ENCODE measurements at places on chromosomes 5 and 9. TPM values are rescaled to one million over a fixed set of nuclear protein-coding genes. Genes with fewer than 3 reads are reported as not detected.

GRCh38 chr5:168457542-168457941 is 28.7 kb upstream of the RARS1 start:
- H3K27me3 ChIP-seq = no peaks in the 10 kb centered on the region
- ATAC-seq = no peak
- H3K36me3 ChIP-seq = peaks cover 17% of the 10 kb centered on the region
- H3K27ac ChIP-seq = no peak overlapping the region
- H3K4me1 ChIP-seq = no peaks in the 10 kb centered on the region
- H3K4me3 ChIP-seq = no peak overlapping the region

- H3K36me3 ChIP-seq = peaks cover 38% of the 10 kb centered on the region
- ATAC-seq = no peak
- no peaks in the 10 kb centered on the region for H3K27me3 ChIP-seq
- no peak overlapping the region for H3K4me3 ChIP-seq
Observed at GRCh38 chr9:136940526-136941230, 3.9 kb downstream of the FBXW5 start.

DNA sequence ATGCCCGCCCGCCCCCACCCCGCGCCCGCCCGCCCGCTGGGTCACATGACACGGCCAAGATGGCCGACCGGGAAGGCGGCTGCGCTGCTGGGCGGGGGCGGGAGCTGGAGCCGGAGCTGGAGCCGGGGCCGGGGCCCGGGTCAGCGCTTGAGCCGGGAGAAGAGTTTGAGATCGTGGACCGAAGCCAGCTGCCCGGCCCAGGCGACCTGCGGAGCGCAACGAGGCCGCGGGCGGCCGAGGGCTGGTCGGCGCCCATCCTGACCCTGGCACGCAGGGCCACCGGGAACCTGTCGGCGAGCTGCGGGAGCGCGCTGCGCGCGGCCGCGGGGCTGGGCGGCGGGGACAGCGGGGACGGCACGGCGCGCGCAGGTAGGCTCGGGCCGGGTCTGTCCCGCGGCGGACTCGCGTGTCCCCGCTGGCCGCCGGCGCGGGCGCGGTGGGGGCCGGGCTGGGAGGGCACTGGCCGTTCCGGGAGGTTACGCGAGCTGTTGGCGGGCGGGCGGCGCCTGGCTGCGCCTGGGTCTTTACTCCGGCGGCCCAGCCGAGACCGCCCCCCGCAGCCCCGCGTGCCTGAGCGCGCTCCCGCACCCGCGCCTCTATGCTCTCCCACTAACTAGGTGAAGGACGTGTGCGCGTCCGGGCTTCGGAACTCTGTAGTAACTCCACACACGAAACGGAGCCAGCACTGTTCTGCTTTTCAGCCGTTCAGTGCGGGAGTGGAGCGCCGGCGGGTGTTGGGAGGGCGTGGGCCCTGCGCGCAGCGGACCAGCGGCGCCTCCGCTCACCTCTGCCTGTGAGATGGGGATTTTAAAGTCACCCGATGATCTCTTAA is at the start of gene RUFY1:
TSS of gene RUFY1 (plus strand) at position 44 of the 832 bp plus-strand sequence. CDS start at position 60, 16 bp downstream.
- H3K4me3 ChIP-seq = peak within 1 kb of the TSS; percentile 96
- H3K27me3 ChIP-seq = no peaks in the 10 kb centered on the region
- H3K4me1 ChIP-seq = peaks cover 11% of the 10 kb centered on the region
- ATAC-seq = peak; percentile 81

The TLE1 gene
- 0.97 TPM for total RNA-seq

- H3K27ac ChIP-seq = no peak overlapping the region
- no peak overlapping the region for H3K4me3 ChIP-seq
- H3K4me1 ChIP-seq = no peaks in the 10 kb centered on the region
- H3K27me3 ChIP-seq = no peaks in the 10 kb centered on the region
- no peak for ATAC-seq
Observed at GRCh38 chr9:28407351-28407750, 834.1 kb upstream of the C9orf72 start.

GRCh38 chr5:119315516-119315949 is 40.3 kb upstream of the TNFAIP8 start:
- H3K4me3 ChIP-seq = peak overlapping the region; percentile 77
- ATAC-seq = peak; percentile 71
- H3K27ac ChIP-seq = peak overlapping the region; percentile 93
- H3K36me3 ChIP-seq = peaks cover 66% of the 10 kb centered on the region

DNA sequence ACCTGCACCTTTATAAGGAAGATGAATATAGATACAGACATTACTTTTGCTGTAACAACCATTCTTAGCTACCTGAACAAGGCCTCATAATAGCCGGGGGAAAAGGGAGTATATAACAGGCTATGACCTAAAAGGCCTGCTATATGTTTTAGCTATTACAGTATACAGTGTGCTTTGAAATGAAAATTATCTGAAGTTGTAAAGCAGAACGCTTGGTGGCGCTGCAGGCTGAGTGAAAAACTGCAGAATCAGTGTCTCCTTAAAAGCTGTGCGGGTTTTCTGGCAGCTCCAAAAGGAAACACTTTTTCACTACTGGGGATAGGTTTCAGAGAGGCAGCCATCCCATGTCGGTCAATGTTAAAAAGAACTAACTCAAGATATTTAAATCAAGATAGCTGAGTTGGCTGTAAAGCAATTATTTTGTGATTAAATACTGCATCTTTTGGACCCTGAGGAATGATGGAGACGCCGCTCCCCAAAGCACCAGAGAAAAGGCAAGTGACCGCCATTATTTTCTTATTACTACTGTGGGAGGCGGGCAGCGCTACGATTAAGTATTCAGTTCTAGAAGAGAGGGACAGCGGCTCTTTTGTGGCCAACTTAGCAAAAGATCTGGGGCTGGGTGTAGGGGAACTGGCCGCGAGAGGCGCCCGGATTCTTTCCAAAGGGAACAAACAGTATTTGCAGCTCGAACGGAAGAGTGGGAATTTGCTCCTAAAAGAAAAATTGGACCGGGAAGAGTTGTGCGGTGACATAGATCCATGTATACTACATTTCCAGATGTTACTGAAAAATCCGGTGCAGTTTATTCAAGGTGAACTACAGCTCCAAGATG is 5.9 kb downstream of the PCDHB6 start:
- no peak for ATAC-seq
- peaks cover 41% of the 10 kb centered on the region for H3K27me3 ChIP-seq
- H3K4me1 ChIP-seq = no peaks in the 10 kb centered on the region
- no peaks in the 10 kb centered on the region for H3K36me3 ChIP-seq

DNA sequence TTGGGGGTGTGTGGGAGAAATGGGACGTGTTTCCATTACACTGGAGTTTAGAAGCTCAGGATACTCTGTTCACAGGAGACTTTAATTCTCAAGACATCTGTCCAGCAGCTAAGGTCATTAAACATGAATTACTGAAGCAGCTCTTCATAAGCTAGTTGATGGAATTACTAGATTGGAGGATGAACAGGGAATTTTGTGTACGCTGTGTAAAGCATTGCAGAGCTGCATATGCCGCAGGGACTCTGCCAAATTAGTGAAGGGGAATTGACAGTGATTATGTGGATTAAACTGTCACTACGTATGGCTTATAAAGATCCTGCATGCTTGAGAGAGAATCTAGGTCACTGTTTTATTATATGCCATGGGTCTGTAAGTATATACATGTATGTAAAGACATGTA is 177.5 kb upstream of the TBC1D2 start:
- H3K36me3 ChIP-seq = no peaks in the 10 kb centered on the region
- H3K27me3 ChIP-seq = peaks cover 6% of the 10 kb centered on the region
- no peak overlapping the region for H3K4me3 ChIP-seq
- H3K27ac ChIP-seq = no peak overlapping the region
- H3K4me1 ChIP-seq = no peaks in the 10 kb centered on the region

GRCh38 chr5:167152561-167152960 is 1138.9 kb upstream of the WWC1 start:
- no peaks in the 10 kb centered on the region for H3K36me3 ChIP-seq
- ATAC-seq = no peak
- H3K27me3 ChIP-seq = no peaks in the 10 kb centered on the region
- H3K27ac ChIP-seq = no peak overlapping the region

The ORM2 gene
- not detected for total RNA-seq

The FOXD4L3 gene
- 0.16 TPM for total RNA-seq

DNA sequence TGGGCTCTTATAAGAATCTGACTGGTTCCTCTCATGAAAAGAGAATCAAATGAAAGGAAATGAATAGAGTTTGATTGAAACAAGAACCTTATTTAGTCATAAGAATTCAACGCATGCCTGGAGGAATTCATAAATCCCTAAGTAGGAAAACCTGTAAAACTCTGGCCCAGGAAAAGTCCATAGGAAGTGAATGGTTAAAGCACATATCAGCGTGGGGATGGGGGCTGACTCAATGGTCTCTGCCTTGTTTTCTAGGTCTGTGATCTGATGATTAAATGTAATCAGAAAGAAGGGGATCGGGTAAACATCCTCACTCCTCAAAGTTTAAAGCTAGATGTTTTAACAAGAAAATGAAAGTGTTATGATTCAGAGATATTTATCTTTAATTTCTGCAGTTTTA is 759.4 kb upstream of the C9orf72 start:
- H3K27ac ChIP-seq = no peak overlapping the region
- no peaks in the 10 kb centered on the region for H3K4me1 ChIP-seq
- H3K27me3 ChIP-seq = no peaks in the 10 kb centered on the region
- H3K4me3 ChIP-seq = no peak overlapping the region
- no peak for ATAC-seq

DNA sequence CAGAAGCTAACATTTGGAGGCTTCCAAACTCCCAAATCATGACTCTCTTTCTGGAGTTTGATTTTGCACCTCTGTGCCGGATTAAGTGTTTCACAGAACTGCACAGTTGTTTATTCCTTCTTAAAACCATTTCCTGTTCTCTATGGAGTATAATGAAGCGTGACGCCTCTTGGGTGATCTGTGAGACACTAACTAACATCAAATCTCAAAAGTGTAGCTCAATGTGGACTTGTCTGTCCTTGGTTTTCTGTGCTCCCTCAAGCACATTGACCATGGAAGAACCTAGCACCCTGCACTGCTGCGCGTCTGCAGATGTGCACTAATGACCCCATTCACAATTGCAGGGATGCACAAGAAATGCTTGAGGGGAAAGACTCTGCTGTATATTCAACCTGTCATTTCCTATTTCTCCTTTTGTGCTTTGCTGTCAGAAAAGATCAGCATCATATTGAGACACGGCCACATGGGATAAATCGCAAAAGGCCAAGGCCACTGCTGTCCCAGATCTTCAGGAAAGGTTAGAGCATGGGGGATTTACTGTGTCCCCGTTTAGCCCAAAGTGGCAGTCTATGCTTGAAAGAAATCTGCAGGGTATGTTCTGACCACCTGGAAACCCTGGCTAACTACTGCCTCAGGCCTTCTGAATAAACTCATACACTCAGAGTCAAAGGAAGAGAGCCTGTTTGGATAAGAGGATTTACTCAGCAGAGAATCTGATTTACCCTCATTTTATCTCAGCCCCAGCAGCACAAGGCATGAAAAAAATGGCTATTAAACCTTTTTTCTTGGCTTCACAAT is 109.6 kb downstream of the BAAT start:
- no peaks in the 10 kb centered on the region for H3K36me3 ChIP-seq
- no peak for ATAC-seq
- peaks cover 26% of the 10 kb centered on the region for H3K27me3 ChIP-seq

DNA sequence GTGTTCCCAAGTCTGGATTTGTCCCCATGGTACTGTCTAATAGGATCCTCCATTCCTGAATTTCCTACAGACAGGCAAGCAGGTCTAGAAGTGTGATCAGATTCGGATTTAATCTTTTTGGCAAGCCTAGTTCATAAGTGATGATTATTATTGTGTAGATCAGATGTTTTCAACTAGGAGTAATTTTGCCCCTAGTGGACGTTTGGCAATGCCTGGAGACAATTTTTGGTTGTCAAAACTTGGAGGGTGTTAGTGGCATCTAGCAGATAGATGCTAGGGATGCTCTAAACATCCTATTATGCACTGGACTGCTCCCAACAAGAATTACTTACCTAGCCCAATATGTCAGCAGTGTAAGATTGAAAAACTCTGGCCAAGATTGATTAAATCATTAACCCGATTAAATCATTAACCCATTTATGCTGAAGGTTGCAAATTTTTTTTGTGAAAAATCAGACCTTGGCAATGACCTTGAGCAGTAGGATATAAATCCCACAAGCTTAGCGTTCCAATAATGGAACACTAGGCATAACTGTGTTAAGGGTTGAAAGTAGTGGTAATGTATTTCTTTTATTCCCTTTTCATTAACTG is 28.2 kb downstream of the TCERG1 start:
- peaks cover 94% of the 10 kb centered on the region for H3K36me3 ChIP-seq
- no peak for ATAC-seq
- H3K4me1 ChIP-seq = no peaks in the 10 kb centered on the region

The ZNF618 gene
- total RNA-seq = not detected

The SCGB3A2 gene
- total RNA-seq = not detected
